ENCODE measurements at places on chromosomes 2 and 18.

- DNase-seq = no peak
These were observed 19.5 kb downstream of the TTC32 start for GRCh38 chr2:19882286-19882685.

DNA sequence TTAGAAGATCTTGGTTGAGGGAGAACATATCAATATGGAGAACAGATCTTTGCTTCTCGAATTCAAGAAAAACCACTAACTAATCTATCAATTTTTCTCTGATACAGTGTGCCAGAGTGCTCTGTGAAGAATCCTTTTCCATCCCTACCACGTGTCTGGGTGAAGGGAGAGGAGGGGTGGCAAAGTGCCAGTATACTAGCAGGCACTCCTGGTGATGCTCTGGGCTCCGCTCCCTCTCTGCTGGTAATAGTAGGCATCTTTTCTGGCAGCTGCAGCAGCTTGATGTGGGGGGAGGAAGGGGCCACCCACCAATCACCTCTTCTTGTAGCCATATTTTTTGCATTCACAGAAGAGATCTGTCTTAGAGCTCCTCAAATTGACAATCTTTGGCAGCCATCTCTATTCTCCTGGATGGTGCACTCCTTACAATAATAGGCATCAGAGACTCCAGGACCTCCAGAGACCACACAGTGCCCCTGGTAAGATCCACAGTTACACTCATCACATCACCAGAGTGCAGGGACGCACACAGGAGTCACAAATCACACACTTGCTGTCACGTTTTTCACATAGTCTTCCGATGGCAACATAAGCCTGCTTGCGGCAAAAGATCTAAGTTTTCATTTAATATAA, 15.7 kb downstream of the STK39 start:
- DNase-seq = no peak

DNA sequence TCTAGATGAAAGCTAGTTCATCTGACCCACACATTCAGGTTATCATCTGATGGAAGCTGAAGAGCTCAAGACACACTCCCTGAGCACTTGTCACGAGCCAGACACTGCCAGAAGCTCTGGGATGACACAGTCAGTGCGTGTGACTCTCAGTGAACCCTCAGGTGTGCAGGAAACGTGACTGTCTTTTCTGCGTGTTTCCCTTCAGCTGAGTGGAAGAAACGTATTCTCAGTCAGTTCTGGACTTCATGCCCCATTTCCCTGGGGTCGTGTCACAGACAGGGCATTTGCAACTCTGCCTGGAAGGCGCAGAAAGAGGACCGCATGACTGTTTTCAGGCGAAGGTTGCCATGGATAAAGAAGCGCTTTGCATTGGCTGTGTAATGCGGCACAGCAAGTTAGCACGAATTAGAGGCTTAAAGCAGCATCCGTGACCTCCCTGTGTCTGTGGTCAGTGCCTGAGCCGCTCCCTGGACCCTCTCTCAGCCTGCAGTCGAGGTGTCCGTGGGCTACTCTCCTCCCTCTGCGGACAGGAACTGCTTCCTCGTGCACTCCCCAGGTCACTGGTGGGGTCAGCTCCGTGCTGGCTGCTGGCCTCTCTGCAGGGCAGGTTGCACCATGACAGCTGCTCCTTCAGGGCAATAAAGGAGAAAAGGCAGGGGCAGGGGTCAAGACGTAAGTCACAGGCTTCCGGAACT, 3.3 kb upstream of the ALLC start:
- DNase-seq = no peak

- no peak for DNase-seq
These were observed 403.0 kb downstream of the NBAS start for GRCh38 chr2:15158100-15158499.

GRCh38 chr2:98086491-98087446, at the start of gene VWA3B:
Gene VWA3B, plus strand, starts transcription at chr2:98087167. Its CDS starts 5,926 bp downstream, at chr2:98093093.
- DNase-seq = no peak

- no peak for DNase-seq
These were observed 33.9 kb downstream of the NBAS start for GRCh38 chr2:15527074-15527739.

DNA sequence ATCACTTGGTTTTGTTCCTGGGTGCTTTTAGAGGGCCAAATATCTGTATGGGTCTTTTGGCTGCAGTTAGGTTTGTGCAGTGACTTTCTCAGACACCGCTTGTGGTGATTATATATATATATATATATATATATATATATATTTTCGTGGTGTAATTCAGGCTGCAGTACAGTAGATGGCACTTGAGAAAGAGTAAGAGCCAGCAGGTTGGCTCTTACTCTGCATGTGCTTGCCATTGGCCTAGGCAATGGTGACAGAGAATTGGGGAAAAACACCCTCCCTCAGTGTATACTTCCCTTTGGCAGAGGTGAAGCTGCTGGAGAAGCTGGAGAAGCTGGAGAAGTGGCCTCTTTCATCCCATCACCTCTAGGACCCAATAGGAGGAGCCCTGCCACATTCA, 22.2 kb upstream of the MYL1 start:
- DNase-seq = no peak

DNA sequence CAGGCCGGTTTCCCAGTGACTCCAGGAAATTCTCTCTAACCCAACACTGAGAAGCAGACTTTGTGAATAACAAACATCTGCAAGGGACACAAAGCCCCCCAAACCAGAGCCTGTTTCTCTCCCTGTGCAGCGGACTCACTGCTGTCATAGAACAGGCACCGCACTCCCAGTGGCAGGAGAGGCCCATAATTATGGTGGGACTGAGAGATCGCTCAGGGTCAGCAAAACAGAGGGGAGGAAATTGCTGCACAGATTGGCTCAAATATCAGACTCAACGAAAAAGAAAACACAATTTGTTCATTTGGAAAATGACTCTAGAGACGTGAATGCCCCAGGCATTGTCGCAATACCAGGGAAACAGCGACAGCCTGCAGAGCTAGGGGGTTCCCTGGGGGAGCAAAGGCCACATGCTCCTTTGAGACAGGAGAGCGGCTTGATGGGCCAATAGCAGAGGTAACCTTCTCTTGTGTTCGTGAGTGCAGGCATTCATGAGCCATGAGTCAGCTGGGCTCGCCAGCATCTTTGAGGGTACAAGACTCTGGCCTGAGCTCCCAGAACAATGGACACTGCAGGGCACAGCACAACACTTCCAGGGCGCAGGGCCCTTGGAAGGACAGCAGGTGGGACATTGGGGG, 143.3 kb upstream of the KLHL29 start:
- no peak for DNase-seq

DNA sequence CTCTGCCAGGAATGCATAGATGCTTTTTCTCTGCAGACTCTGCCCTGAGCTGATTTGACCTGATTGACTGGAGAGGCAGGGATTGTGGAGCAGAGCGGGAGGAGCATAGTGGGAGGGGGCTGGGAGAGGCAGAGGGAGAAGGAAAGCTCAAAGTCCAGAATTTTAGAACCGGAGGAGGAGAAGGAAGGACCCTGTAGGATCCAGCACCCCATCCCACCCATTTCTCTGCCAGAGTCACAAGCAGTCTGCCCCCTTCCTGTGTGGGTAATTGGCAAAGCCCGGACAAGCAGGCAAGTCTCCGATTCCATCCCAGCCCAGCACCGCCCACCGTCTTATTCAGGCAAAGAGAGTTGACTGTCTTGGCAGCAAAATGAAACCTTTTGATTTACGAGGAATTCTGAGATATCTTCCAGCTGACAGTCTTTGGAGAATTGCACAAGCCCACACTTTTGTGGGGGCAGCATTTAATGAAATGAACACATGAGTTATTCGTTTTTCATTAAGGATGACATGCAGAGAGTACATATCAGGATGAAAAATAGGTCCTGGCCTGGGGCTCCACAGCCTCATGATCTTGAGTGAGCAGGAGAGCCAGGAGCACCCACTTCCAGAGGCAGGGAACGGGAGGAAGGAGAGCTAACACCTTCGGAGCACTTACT, 103.1 kb downstream of the MCFD2 start:
- peak; percentile 63 for DNase-seq

DNA sequence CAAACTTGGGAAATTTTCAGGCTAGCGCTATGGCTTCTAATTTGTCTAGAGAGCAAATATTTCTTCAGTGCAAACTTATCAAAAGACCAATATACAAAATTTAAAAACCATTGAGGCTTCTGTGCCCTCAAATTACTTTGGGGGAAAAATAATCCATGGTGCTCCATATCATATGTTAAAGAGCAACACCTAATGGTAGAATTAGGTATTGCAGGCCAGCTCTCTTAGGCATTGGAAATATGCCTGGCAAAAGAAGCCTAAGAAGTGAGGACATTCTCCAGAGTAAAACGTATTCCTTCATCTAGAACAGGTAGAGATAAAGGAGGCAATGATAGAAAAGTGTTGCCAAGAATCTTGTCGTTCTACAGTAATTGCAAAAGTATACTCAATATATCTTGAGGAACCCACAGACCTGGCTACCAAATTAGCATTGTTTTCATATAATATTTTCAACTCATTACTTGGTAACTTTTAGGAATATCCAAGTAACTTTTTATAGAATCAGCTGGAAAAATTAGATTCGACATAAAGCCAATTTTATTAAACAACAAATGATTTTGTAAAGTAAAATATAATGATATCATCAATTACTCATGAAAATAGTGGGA, 401.1 kb downstream of the BCL11A start:
- no peak for DNase-seq

- no peak for DNase-seq
These were observed 81.3 kb downstream of the LIMS1 start for GRCh38 chr2:108615480-108616090.

DNA sequence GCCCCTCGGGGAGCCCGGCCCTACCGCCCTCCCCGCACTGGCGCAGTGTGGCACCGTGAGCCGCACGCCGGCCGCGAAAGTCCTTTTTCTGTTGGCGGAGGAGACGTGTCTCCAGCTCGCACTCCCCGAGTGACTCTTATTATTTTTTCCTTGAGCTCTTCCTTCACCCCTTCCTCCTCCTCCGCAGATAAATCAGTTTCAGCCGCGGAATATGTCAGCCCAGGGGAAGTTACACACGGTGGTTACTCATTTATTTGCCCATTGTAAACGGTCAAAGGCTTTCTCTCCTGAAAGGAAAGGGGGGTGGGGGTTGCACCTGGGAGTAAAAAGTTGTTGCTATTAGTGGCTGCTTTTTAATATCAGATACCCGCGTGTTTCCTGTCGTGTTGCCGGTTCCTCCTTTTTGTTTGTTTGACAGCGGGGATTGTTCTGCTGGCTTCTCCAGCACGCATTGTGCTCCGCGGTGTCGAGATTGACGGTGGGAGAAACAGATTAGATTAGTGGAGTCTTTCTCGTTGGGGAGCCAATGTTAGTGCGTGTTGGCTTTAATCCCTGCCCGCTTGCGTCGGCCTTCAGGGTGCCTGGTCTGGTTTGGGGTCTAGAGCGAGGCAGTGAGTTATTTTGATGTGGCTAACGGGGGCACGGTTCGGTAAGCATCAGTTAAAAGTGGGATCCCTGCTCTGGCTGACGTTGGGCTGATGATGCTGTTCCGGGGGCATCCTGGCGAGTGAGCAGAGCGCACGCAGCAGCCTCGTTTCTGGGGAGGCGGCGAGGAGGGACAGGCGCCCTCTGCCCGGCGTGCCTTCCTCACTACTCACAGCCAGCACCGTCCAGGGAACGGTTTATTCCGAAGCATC, 1.6 kb downstream of the CRIM1 start:
- no peak for DNase-seq

DNA sequence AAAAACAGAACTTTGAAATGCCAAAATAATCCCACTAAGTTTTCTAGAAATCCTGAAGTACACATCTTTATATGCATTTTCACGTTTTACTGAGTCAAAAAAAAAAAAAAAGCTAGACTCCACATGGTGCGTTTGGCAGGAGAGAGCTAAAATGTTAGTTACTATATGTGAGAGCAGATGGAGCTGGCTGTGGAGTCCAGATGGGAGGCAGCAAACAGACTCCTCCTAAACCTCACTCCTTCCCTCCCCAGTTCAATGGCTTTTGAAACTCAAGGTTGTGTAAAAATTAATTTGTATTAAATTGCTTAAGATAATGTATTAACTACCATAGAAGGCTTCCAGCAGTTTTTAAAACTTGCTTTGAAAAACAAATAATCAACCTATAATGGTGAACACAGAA, 248.8 kb downstream of the AGPS start:
- no peak for DNase-seq

GRCh38 chr2:237980751-237981150, 13.9 kb downstream of the UBE2F start:
- no peak for DNase-seq

DNA sequence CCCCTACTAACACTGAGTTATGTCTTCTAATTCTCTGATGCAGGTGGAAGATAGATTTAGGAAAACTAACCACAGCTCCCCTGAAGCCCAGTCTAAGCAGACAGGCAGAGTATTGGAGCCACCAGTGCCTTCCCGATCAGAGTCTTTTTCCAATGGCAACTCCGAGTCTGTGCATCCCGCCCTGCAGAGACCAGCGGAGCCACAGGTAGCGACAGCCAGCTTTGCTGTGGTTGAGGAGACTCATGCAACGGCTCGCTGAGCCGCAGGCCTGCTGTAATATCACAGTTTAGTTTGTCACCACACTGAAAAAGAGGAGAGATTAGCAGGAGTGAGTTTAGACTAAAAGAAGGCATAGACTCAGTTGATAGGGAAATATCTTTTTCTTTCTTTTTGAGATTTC, 131.0 kb upstream of the IL1R2 start:
- DNase-seq = no peak

GRCh38 chr18:47215554-47216138, 35.8 kb downstream of the SKOR2 start:
- DNase-seq = no peak

DNA sequence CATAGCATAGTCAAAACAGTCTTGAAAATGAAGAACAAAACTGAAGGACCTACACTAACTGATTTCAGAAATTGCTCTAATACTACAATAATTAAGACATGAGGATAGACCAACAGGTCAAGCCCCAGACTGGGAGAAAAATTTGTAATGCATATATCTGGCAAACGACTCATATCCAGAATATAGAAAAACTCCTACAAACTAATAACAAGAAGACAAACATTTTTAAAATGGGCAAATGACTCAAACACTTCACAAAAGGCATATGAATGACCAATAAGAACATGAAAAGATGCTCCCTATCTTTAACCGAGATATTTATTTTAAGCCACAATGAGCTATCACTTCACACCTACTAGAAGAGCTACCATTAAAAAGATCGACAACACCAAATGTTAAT, 14.2 kb downstream of the TGFBRAP1 start:
- DNase-seq = no peak

GRCh38 chr2:121483021-121483420, 47.7 kb upstream of the RNU4ATAC start:
- no peak for DNase-seq

DNA sequence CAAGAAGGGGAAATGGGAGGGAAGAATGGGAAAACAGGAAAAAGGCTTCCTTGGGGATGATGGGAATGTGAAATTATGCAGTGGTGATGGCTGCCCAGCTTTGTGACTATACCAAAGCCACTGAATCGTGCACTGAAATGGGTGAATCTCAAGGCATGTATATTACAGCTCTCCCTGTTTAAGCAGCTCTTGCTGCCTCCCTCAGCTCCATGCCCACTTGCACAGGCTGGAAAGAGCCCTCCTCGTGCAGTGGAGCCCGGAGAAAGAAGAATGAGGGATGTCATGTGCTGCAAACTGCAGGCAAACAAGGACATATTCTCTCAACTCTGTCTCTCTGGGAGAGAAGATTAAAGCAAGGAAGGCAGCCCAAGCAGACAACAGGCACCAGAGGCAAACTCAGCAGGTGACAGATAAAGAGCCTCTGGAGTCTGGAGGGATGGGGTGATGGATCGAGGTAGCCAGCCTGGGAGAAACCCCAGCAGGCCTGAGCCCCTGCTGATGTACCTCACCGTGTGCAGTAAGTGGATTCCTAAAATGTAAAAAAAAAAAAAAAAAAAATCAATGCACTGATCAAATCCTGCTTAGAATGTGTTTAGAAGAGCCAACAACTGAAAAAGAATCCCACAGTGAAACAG, 62.4 kb upstream of the SLC66A3 start:
- DNase-seq = no peak

Measured in omental fat pad (tissue), 4 donors.